Stimulated activated effector memory CD8-positive, alpha-beta T cell treated with anti-CD3 and anti-CD28 coated beads, Interleukin-12 subunit alpha, Interleukin-12 subunit beta, amount 100 ng/mL, for 72 hours (primary cell): ENCODE measurements at places on chromosomes 12 and 14.

DNA sequence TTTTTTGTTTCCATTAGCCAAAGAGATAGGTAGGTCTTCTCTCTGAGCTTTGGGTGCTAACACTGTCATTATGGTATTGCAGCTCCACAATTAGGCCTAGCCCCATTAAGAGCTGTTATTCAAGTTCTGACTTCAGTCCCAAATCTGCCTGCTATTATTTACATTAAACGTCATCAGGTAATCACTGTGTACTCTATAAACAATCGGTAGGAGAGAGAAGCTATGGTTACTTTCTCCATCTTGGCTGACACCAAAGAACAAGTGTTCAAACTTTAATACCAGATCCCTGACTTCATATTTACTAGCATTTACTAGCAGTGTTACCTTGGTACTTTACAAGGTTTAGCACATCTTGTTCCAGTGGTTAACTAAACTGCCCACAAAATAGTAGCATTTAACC is 305.1 kb upstream of the GARIN2 start:
- no peak for DNase-seq

GRCh38 chr12:12399161-12399560 is 42.3 kb downstream of the BORCS5 start:
- no peak for DNase-seq

- DNase-seq = no peak
Measured at GRCh38 chr12:65606008-65606766, 218.1 kb upstream of the HMGA2 start.

DNA sequence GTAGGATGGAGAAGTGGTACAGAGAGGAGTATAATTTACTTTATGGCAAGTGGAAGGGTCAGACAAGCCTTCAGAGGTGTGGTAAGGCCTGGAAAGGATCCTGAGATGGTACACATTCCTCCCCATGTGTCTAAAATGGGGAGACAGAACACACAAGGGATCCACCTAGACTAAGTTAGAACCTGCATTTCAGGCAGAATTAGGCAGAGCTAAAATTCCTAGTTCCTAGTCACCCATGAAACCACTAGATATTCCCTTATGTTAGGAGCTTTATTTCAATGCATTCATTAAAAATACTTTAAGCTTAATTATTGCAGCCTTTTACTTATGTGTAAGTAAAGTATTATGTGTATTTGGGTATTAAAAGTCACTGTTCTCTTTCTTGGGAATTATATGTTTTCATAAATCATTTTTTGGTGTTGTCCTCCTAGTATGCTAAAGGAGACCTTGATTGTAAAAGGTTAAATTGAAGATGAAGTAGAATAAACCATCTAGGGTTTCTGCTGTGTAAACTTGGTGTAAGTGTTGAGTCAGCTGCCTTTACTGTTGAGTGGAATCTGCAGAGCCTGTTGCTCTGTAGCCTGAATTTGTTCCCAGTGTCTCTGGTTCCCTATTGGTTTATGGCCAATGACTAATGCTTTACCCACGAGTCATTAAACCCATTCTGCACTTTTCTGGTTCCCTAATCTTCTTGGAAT is 423.2 kb downstream of the ATP23 start:
- DNase-seq = no peak

DNA sequence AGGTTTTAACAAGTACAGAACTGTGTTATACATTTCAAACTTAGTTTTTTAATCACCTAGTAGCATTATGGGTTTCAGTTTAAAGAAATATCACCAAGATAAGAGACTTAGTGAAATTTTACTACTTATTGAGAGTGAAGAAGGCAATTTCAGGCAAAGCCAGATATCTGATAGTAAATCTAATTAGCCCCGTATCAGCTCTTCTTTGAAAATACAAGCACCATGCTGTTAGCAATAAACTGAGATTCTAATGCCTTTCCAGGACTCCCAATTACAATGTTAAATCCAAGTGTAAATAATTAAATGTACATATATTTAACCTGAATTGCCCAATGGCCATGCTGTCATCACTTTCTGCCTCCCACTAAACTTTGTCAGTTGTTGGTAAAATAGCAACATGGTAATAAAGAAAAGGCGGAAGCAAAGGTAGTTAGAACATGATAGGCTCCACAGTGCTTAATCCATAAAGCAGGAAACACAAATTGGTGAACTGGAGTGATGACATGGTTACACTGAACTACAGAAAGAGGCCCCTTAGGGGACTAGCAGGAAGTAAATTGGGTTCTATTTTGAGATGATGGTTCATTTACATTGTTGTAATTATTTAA is 646.1 kb downstream of the C12orf50 start:
- no peak for DNase-seq

DNA sequence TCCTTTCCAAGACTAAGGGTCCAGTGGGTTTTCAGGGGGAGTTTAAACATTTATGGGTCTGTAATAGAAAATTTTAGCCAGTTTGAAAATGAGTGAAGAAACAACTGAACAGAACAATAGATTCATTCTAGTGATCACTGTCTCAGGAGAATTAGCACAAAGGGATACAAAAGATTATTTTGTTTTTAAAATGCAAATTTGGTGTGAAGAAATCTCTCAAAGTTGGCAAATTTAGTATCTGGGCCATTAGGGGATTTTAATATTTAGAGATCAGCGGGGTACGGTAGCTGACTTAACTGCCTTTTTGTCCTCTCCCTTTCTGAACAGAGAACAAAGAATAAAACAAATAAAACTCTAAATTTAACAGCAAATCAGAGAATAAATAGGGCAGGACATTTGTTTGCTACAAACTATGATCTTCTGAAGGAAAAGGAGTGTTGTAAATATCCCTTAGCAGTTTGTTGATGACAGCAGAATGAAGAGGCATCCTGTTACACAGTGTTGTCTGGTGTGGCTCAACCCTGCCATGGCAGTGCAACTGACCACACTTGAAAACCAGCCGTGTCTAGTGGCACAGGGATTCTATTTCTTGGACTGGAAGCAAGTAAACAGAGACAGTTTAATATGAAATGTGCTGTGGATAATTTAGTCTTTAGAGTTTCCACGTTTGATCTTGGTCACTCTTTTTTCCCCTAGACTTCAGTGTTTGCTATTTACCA is 46.3 kb upstream of the LRTM2 start:
- DNase-seq = no peak

- DNase-seq = no peak
Measured at GRCh38 chr12:7459973-7460372, 16.0 kb upstream of the CD163L1 start.

GRCh38 chr12:10272467-10272866 is 35.2 kb upstream of the KLRD1 start:
- DNase-seq = no peak

- DNase-seq = no peak
Measured at GRCh38 chr12:113302886-113303640, 31.8 kb downstream of the SLC8B1 start.

DNA sequence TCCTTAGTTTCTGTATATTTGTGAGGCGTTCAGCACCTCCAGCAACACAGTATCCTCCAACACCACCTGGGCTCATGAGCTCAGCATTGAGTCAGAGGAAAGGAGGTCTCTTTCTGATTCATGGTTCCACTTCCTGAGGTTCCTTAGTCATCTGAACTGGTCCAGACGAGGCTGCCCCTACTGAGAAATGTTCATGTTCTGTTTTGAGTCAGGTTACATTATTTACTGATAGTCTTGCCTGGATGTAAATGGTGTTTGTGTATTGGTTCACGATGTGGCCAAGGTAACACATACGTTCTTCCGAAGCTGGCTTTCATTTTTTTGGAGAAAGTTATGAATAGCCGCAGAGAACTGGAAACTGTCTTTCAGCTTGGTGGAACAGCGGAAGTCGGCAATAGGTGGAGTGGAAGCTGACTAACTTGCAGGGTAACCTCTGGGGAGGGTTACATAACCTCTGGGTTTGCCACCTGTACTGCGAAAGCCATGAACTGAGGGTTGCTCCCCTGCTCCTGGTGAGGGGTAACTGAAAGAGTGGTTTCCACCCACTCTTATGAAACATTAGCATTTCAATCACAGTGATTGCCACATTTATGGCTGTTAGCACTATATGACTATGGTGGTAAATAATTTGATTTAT is 42.2 kb upstream of the MANSC4 start:
- peak; percentile 48 for DNase-seq

- DNase-seq = no peak
Measured at GRCh38 chr14:104598039-104598909, 6.3 kb downstream of the TMEM179 start.

GRCh38 chr14:42862114-42862513 is 1255.4 kb downstream of the LRFN5 start:
- no peak for DNase-seq

GRCh38 chr12:8077207-8077606 is 4.9 kb upstream of the NECAP1 start:
- DNase-seq = no peak

GRCh38 chr14:91354979-91355685 is 62.5 kb downstream of the CCDC88C start:
- DNase-seq = peak; percentile 48

GRCh38 chr12:120592121-120593049 is 11.2 kb upstream of the POP5 start:
- DNase-seq = no peak

- DNase-seq = no peak
Measured at GRCh38 chr12:29578070-29578469, 80.6 kb upstream of the OVCH1 start.

DNA sequence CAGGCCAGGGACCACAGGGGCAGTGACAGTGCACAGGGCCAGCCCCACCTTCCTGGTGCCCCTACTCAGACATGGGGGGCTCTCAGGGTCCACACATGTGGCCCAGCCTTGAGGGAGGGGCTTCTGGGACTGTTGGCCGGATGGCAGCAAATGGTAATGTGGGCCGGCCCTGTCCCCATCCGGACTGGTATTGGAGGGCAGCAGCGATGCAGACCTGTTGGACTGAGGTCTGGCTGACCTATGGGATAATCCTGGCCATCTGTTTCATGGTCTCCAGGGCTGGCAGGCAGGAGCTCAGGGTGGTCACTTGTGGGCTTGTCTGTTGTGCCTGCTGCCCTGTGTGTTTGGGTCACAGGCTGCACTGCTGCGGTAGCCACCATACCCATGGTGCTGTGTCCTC is 387.5 kb downstream of the TMEM121 start:
- DNase-seq = no peak

DNA sequence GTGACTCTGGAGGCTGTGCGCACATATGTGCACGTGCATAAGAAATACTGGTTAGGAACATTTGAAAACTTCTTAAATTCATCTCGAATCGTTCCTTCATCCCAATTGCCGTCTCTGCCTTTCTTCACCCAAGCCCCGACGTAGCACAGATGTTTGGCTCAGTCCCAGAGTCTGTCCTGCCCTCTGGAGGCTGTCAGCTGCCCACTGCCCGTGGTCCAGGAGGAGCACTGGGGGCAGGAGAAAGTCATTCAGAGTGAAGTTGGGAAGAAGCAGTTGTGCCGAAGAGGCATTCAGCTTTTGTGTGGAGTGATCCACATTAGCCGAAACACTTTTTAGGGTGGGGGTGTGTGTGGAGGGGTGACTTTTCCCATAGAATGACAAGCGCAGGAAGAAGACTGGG is 124.9 kb downstream of the TSPAN9 start:
- DNase-seq = no peak

GRCh38 chr14:75339059-75339458 is 60.4 kb downstream of the FOS start:
- DNase-seq = no peak

DNA sequence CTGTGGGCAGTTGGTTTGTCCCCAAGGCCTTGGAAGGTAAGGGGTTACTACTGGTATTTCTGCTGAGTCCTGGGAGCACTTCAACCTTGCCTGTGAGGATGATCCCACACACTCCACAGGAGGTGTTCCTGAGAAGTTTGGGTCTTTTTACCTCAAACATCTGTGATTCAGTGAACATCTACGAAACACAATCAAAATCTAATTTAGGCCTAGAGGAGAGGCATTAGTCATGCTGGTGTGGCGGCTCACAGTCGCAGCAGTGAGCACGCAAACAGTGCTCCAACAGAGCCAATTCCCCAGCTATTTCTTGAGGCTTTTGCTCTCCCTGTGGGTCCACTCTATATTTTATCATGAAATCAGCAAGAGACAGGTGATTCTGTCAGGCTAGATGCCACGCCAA is 107.6 kb downstream of the APAF1 start:
- DNase-seq = no peak

GRCh38 chr14:103099081-103099732 is 4.7 kb downstream of the EXOC3L4 start:
- DNase-seq = no peak

- DNase-seq = peak; percentile 90
Measured at GRCh38 chr12:49866859-49867569, 24.1 kb upstream of the BCDIN3D start.

DNA sequence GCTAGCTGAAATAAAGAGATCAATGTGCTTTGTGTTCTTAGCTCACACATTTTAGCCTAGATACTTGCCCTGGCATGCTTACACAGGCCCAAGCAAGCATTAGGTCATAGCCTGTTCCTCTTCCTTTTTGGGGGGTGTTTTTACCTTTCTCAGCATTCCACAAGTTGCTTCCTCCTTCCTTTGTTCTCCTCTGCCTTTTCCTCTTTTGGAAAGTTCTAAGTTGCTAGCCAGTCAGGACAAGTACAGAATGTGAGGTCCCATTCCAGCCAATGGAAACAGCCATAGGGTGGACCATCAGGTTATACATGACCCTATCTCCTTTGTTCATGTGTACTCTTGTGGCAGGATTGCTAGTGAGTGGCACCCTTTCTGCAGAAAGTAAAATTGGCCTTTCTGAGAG is 154.9 kb downstream of the RASSF9 start:
- no peak for DNase-seq

- DNase-seq = no peak
Measured at GRCh38 chr12:11758510-11759493, 109.3 kb downstream of the ETV6 start.

DNA sequence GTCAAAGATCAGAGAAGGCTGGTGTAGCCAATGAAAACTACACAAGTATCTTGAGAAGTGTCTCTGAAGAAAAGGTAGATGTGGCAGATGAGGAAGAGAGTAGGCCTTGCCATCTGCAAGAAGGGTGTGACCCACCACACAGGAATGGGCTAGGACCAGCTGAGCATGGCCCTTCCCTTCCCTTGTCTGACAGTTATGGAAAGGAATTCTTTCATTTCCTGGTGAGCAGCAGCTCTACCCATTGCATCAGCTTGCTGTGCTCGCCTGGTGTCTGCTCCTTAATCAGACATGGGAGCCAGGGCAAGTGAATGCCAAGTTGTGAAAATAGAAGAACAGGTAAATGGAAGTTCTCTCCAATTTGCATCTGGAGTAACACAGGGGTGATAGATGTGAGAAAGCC is 145.2 kb upstream of the KRR1 start:
- DNase-seq = no peak

- DNase-seq = no peak
Measured at GRCh38 chr14:21825149-21825743, 151.6 kb upstream of the OR4E1 start.
